ENCODE measurements at places on chromosomes 7 and 10.
A peak's percentile ranks its signal among the peaks of the same experiment; 100 is the strongest.

- DNase-seq, result no peak
These were observed 13.9 kb upstream of the TBRG4 start for GRCh38 chr7:45125193-45125904.

DNA sequence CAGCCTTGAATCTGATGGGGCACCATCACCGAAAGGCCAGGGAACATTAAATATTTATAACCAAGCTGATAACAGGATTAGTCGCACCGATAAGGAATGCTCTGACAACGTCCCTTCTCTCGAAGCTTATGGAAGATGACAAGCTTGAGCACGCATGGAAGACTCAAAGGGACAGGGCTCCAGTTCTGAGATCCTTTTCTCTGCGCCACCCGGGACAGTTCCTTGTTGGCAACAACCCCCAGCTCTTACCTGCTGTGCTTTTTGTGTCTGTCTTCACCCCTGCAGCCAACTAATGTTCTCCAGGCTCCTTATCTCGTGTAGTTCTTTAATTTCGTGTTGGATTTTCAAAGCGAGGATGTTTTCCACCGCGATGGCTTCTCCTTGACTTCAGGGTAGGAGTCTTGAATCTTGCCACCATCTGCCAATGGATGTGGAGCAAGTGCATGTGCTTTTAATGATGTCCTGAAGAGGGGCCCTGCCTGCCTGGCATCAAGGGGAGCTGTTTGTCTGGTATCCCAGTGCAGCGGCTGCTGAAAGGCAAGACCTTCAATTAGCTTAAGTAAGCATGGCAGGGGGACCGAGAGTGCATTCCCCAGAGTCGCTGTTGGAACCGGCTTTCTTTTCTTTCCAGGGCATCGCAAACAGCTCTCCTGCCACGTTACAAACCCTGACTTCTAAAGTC, 354 bp upstream of the FERD3L start:
- DNase-seq, result peak; percentile 3

- DNase-seq, result no peak
These were observed 14.8 kb downstream of the TSPAN12 start for GRCh38 chr7:120843109-120843508.

DNA sequence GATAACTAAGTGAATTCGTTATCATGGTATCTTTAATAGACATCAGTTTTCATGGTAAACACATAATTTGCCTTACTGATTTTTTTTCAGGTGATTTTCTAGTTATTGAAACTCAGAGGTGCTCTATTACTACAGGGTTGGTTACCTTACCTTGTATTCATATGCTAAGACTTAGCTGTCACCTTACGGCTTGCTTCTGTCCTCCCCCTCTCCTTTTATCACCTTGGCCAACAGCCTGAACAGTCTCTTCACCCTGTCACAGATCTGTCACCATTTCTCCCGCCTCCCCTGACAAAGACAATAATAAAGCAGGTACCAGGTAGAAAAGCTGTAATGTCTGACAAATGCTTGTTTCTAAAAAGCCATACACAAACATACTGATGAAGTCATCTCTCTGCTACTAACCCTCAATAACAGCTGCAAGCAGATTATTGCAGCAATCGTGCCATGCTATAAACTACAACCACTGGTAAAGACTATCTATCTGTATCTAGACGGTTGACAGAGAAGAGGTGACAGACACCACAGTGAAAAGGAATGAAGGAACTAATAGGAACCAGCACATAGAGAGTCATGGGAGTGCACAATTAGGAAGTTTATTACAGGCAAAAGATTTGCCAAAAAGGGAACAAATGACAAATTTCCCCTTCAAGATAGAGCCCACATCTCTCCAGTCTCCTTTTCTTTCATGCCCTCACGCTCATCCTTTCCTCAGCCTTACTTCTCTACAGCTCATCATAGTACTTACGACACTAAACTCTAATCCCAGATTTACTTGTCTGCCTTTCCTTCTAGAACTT, 57.2 kb downstream of the ARHGAP12 start:
- DNase-seq, result no peak

- DNase-seq, result no peak
These were observed 52.3 kb upstream of the MSMB start for GRCh38 chr10:46098386-46098785.

DNA sequence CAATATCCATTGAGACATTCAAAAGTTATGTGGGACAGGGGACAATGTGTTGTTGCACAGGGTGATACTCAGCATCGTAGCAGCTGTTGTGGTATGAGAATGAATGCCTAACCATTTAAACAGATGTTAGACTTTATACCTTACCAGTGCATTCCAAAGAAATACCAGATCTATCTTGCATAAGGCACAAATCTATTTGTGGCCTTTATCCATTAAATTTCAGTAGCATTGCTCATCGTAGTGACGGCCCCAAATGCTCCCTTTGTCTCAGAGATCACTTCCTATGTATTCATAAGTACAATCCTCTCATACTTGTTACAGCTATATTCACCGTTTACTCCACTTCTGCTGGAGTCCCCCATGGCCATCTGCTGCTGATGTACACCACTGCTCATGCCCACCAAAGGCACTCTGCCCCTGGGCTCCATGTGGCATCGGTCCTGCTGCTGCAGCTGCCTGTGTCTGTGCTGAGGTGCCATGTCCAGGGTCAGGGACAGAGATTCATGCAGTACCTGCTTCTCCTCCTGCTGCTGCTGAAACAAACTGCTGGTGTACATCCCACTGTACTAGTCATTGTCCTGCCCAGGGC, 96.3 kb downstream of the CPED1 start:
- no peak for DNase-seq

DNA sequence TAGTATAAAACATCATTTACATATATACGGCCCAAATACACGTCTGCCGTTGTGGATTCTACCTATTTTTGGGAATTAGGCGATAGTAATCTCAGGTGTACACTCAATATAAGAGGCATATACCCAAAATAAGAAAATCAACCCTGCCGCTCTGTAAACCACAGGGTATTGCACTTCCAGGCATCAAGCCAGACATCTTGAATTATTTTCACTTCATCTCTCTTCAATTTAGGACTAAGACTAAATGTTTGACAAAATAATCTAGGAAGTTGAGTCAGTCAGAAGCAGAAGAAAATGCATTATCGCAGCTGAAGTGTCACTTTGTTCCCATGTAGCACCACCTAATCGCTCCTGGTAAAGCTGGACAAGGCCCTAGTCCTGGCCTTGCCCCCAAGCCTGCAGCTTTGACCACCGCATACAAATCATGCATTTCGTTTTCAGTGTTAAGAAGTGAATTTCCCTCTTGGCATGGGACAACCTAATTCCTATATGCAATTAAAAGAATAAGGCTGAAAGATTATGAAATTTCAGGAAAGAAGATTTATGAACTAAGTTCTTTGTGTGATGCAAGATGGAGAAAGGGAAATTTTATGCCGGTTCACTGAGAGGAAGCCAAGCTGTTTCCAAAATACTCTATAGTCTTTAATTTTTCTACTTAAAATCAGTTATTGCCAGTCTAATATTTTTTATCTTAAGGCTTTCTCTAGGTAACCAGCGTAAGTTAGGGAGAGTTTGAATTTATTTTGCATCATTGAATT, 26.0 kb downstream of the CABCOCO1 start:
- DNase-seq, result no peak

DNA sequence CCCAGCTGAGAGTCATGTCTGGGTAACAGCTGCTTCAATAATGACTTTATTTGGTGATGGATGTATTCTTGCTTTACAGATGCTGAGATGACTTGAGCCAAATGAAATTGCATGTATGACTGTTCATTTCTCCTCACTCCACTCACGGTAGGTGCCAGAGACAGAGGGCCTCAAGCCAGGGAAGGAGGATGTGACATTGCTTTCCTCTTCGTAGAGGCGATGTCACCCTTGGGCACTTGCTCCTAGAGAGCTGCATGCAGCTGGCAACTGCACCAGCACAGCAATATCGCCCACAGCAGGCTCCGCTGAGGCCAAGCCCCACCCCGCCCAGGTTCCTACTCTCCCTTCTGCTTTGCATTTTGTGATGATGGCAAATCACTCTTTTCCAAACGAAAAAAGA, 116.6 kb upstream of the AOAH start:
- no peak for DNase-seq

DNA sequence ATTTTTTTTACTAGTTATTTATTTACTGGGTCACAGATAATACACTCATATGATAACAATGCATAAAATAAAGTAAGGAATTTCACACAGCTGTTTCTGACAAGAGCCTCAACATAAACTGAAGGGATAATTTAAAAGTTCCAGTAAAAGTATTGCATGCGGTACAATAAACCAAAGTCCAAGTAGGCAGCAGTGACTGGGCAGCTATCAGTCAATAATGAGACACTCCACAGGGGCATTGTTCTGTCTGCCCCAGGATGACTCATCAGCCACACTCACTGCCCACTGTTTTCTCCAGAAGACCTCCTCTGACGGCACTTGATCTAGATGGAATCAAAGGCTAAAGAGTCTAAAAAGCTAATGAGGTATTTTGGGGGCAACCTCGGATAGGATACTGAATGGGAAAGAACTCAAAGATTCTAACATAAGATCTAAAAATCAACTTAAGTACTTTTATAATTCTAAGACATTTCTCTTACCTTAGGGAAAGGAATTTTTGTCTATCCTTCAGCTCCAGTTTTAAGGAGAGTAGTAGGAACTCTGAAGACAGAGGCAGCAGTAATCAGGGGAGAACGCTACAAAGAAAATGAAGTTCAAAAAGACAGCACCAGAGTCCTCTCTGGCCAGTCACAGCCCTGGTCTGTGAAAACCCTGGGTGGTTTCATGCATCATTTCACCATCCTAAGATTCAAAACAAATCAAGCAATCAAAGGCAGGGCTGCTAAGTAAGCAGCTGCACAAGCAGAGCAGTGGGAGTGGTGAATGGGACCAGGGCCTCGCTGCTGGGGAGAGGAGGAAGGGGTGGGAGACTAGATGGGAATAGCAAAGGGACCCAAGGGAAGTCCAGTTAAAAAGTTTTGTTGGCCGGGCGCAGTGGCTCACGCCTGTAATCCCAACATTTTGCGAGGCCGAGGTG, 175.1 kb downstream of the AVL9 start:
- no peak for DNase-seq

DNA sequence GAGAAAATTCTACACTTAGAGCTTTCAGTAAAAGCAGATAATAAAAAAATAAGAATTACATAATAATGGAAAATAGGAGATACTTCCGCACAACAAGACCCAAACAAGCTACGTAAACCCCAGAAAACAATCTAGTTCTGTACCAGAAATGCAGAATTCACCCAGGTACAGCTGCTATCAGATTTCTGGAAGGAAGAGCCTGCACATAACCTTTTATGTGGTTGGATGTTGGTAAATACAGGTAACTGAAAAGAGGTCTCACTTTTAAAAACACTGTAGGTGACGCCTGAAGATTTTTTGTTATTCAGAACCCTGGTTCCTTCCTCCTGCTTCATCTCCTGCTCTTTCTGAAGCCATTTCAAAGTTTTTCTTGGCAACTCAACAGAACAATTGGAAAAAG, 29.9 kb downstream of the PANK1 start:
- DNase-seq, result no peak

DNA sequence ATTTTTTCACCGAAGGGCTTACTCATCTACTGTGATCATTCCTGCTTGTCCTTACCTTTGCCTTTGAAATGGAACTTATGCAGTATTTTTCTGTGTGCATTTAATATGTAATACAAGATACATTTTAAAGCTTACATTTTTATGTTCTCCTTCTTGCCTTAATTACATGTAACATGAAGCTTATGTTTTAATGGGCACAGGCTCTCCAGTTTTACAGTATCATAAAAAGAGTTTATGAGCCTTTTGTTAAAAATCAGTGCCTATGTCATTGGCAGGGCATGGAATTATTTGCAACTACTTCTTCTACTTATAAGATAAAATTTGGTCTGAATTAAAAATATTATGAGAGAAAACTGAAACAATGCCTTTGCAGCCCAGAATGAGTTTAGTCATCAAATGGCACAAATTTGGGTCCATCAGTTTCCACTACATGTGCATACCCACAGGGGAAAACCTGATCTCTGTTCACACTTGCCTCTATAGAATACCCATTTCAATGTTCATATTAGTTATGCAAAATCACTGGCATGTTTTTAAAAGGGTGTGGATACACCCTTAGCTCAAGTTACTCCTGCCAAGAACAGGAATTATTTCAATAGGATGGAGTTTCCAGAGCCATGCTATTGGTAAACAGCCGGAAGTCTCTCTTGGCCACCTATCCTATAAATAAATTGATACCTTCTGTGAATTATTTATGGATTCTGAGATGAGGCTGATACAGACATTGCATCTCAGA, 27.9 kb upstream of the WNT16 start:
- no peak for DNase-seq

GRCh38 chr10:103739039-103739764, 116.2 kb downstream of the SH3PXD2A start:
- no peak for DNase-seq

- DNase-seq, result no peak
These were observed 42.0 kb upstream of the PPP2R2D start for GRCh38 chr10:131858583-131859340.

- no peak for DNase-seq
These were observed 1.3 kb downstream of the THSD7A start for GRCh38 chr7:11830582-11831155.

- DNase-seq, result no peak
These were observed 171.1 kb downstream of the HIBADH start for GRCh38 chr7:27491534-27491933.

GRCh38 chr10:9681655-9682054, 1336.0 kb upstream of the CELF2 start:
- no peak for DNase-seq

DNA sequence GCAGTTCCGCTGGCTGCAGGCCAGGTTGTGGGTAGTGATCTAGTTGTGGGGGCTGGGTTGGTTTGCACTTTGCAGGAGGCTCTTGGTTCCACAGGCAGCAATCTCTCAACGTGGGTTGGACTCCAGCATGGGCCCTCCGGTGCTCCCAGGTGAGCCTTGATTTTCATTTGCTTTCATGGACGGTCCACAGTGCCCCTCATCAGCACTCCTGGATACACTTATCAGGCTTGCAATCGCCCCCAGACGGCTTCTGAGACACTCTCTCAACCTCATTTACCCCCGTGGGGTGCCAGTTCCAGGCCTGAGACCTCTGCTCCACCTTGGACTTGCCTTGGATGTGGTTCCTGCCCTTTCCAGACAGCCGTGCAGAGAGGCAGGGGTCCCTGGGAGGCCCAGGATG, 31.3 kb upstream of the ZNF273 start:
- no peak for DNase-seq

All from NCI-H2171 (cell line).